ENCODE measurements at places on chromosomes 4 and X.
A peak's percentile ranks its signal among the peaks of the same experiment; 100 is the strongest.

DNA sequence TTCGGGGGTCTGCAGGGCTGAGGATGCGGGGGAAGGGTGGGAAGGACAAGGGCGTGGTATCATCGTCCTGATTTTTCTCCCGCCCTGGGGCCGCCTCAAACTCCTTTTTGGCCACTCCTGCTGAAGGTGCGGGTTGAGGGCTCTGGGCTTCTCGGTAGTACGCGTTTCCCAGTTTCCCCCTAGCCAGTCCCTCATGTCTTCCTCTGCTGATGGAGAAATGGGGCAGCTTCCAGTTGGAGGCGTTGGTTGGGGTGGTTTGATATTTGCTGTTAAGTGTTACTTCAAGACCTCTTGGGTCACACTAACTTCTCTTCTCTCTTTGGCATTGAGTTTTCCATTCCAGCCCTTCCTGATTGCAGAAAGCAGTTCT lies 482 bp downstream of the GSTCD start:
- DNase-seq = peak; percentile 48

GRCh38 chr4:98994474-98995182 lies 893 bp upstream of the METAP1 start:
- peak; percentile 18 for DNase-seq

DNA sequence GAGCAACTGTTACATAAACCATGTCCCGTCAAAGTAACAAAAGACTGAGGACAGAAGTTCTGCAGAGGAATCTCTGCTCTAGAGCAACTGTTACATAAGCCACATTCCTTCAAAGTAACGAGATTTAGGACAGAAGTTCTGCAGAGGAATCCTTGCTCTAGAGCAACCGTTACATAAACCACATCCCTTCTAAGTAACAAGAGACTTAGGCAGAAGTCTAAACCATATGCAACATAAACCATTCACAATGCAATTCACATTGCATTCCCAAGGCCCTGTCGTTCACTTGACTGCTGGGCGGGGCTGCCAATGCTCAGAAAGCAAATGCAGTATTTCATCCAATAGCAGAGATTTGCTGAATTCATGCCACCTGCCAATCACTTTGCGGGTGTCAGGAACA lies 124.4 kb upstream of the PUDP start:
- no peak for DNase-seq

DNA sequence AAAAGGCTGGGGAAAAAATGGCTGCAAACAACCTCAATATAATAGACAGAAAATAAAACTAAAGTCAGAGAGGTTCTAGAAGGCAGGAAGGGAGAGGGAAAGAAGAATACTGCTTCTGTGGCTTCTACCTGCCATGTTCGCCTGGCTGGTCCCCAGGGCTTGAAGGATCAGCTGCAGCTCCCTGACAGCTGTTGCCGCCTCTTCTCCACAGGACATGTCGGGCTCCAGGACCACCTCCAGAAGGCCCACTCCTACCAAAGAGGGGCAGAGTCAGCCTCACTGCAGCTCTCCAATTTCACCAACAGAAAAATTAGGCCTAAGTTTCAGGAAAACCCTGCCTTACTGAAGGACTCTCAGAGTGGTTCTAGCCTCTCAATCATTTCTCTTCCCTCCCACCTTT lies 44.9 kb downstream of the GATB start:
- no peak for DNase-seq

DNA sequence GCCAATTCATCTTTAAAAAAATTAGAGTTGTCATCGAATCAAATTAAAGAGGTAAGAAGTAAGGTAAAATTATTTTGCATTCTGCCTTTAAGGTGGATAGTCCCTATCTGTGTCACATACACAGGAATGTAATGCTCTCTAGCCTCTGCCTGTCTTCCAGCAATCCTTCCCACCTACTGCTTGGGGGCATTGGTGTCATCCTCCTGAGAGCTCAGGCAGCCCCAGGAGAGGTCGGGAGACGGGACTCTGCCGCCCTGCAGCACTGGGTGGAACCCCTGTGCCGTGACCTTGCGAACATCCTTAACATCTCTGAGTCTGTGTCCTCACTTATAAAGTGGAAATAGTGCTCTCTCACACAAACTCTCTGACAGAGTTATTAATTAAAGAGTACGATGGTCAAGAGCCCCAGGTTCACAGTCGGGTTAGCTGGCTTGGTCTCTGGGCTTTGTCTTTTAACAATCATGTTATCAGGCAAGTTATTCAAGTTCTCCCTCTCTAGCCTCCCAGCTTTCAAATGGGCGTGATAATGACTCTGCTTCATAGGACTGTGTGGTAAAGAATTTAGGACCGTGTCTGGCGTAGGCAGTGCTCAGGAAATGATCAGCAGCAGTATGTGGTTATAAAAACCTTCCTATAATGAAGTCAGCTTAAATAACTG lies 10.2 kb downstream of the TLR3 start:
- DNase-seq = peak; percentile 62

DNA sequence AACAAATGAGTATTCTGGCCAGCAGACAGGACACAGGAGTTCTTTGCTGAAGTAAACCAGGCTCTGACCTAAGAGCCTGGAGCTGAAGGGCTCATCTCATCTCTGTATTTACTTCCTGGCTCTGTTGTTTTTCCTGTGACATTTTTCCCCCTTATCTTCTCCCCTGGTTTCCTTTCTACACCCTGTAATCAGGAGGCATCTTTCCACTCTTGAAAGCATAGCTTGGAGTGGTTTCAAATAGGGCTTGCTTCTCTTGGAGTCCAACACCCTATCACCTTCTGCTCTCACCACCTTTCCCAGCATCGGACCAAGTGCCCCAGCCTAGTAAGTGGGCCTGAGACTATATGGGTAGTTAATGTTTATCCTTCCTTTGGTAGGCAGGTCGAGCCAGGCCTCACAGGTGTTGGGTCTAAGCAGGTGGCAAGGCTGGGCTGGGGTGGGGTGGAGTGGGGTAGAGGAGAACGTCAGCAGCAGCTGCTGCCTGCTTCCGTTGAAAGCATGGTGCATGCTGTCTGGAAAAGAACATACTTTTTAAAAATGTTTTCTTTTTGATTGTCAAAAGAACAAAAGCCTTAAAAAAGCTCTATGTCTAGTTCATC lies 1.2 kb downstream of the DRP2 start:
- DNase-seq = no peak

DNA sequence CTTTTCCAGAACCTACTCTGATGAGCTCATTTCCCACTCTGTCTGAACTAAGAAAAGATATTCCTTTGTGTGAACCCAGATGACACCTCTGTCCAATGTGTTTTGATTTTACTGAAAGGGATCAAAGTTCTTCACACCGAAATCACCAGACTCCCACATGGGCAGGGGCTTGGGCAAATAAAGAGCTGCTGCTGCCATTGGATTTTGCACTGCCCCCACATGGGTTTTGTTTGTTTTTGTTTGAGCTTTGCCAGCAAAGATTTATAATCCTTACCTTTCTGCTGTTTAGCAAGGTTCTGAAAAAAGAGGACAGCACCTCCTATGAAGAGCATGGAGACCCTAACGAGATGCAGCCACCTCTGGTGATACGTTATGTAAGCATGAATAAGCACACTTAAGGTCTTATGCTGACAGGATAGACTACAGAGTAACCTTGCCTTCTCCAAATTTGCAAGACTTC lies 44.3 kb downstream of the HSD17B13 start:
- no peak for DNase-seq

- DNase-seq = no peak
Measured at GRCh38 chrX:40120838-40121580, 23.3 kb upstream of the BCOR start.

DNA sequence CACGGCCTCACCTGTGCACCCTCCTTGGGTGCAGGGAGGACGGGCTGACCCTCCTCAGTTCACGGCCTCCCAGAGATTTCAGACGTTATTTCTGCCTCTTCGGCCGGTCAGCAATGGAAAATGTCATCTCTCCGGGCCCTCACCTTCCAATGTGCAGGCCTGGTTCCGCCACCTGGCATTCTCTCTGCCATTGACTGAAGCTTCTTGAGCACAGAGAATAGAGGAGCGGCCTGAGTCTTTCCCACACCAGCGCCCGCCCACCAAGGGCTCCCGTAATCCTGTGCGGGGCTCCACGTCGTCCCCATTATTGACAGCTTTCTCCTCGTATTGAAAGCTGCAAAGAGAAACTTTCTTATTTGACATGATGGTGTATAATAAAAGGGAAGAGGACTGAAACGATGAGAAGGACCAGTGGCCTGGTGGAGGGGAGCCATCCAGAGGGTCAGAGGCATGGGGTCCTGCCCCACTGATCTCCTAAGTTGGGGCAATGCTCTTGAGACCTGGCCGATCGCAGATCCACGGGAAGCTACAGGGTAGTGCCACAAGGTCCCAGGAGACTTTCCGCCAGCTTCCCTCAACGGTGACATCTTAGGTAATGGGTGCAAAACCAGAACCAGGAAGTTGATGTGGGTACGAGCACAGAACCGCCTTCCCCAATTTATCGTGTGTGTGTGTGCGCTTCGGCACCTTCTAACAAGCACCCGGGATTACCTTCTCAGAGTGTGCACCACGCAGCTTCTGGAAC lies 20.6 kb downstream of the HTRA3 start:
- no peak for DNase-seq

GRCh38 chrX:97616883-97617530 lies 733.3 kb downstream of the RPA4 start:
- DNase-seq = peak; percentile 63

- no peak for DNase-seq
Measured at GRCh38 chr4:62394766-62395165, 1194.6 kb downstream of the ADGRL3 start.

DNA sequence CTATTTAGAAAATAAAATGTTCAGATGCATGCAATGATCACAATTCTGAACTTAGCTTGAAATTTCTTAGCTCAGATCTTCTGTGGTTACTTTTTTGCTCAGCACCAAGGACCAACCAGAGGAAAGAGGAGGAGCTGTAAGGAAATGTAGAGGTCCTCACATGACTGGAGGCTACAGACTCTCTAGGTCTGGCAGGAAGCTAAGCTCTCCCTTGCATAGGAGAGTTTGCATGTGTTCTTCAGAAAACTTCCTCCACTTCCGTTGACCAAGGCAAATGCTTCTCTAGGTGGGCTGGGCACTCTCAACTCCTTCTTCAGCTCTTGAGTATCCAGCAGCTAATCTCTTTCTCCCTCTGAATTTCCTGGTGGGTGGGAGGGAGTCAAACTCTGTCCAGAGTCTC lies 119.6 kb downstream of the BTC start:
- no peak for DNase-seq

DNA sequence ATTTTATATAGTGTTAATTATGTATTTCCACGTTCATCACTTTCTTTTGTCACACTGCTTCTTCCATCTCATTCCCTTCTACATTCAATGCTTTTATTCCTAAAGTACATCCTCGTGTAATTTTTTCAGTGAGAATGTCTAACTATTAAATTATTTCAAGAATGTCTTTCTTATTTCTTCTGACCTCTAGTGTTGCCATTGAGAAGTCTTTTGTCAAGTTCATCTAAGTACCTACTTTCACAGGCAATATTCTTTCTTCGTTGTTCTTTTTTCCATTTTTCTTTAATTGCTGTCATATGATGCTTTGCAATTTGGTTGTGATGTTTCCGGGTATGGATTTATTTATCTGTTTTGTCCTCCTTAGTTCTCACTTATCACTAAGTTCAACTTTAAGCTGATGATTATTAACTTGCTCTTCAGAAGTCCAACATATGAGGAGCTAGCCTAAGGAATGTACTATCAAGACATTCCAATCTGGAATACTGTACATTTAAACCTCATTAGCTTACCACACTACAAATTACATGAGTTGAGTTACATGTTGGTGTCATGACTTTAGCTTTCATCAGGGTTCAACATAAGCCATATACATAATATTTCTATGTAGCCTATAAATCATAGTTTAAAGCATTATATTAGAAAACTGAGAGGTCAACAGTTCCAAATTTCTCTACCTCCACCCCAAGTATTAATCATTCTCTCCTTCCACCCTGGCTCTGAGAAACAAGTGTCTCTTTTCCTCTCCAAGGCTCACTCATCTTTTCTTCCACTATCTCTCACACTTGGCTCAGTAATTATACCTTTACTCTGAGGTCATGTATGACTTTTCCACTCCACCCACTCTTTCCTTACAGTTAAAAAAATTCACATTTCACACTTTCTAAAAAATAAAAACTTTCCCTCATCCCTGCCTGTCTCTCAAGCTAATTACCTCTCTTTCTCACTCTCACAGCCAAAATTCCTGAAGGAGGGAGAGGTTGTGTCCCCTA lies 81.5 kb downstream of the COX18 start:
- DNase-seq = peak; percentile 21

GRCh38 chr4:80171656-80172055 lies 25.6 kb upstream of the PRDM8 start:
- no peak for DNase-seq

DNA sequence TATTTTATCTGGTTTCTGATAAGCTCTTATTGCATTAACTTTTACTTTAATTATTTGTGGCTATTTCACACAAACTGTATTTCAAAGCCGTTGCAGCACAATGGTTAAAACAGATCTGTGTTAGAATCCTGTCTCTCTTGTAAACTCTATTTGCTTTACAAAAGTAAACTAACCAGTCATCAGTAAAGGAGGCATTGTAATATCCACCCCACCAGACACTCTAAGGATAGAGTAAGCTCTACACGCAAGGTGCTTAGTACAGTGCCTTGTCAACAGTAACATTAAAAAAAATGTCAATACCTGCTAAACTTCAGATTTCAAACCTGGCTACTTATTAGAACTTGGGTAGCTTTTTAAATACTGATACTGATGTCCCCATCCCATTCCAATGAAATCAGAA lies 228.4 kb downstream of the RCHY1 start:
- DNase-seq = no peak

All from cardiac muscle cell (in vitro differentiated cells and primary cell).